ENCODE measurements at places on chromosomes 12 and 14.

DNA sequence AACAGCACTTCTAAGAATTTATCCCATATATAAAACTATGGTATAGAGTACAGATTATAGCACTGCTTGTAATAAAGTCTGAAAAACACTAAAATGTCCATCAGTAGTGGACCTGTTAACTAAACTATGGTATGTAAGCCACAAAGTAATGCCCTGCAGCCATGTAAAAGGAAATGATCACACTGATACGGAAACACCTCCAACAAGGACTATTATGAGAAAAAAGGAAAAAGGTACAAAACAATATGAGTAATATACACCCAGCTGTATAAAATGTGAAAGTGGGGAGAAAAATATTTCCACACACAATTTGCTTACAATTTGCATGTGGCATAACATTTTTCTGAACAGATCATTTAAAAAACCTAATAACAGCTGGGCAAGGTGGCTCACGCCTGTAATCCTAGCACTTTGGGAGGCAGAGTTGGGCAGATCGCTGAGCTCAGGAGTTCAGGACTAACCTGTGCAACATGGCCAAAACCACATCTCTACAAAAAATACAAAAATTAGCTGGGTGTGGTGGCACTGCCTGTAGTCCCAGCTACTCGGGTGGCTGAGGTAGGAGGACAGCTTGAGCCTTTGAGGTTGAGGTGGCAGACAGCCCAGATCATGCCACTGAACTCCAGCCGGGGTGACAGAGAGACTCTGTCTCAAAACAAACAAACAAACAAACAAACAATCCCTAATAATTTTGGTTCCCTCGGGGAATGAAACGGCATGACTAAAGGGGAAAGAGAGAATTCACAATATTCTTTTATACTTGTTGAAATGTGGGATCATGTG is 250.5 kb downstream of the MED13L start:
- DNase-seq = no peak

GRCh38 chr12:122412851-122413433 is 9.5 kb downstream of the CLIP1 start:
- DNase-seq = peak; percentile 17

DNA sequence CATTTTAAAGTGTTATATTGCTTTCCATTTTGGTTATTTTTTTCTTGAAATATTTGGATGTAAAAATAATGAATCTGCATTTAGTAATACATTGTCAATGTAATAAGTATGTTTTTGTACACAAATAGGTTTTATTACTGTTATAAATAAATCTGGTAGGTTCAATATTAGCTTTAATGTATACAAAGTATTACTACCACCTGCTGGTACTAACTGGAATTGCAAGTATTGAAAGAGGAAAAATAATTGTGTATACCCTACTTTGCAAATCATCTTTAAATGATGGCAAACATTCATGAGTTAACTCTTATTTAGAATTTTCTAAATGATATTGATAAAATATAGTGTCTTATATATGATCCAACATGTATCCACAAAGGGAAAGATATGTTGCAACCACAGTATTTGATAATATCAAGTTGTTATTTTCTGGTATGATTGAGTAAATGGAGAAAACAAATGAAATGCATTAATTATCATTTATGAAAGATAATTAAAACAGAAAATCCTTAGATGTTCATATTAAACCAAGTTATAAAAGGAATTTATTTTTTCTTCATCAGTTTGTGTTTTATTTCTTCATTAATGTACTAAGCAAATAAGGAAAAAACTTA is 3.2 kb downstream of the OR4K2 start:
- peak; percentile 4 for DNase-seq

DNA sequence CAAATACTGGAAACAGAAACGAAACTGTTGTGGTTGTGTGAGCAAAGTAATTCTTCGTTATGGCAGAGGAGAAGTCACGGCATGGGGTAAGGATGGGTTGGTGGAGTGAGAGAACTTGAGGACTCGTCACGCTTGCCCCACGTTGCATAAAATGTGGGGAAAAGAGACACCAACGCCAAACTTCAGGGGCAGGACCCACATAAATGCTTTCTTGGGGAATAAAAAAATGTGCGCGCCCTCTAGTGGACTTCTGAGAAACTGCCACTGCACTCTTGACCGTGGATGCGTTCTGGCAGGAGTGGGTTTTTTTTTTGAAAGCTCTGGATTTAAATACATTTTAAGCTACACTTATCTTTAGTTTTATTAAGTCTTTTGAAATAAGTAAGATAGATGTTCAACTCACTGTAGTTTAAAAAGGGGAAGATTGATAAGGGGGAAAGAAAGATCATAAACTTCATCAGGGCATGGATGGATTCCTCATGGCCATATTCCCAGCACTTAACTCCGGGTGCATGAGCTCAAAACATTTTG is 4.1 kb upstream of the IGF1 start:
- peak; percentile 14 for DNase-seq

DNA sequence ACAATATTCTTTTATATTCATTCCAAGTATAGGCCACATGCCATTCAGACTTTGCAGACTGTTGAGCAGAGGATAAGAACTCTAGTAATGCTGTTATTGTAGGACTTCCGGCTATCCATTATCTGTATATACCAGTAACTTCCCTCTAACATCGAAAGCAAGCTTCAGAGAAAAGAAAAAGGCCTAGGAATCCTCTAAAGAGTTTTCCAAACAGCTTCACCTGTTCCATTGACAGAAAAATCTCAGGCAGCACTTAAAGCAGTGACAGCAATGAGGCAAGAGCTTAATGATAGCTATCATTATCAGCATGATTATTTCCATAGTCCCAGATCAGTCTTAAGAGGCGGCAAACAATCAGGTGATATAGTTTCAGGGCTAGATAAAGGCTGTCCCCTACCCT is 1.8 kb downstream of the CPNE8 start:
- DNase-seq = no peak

DNA sequence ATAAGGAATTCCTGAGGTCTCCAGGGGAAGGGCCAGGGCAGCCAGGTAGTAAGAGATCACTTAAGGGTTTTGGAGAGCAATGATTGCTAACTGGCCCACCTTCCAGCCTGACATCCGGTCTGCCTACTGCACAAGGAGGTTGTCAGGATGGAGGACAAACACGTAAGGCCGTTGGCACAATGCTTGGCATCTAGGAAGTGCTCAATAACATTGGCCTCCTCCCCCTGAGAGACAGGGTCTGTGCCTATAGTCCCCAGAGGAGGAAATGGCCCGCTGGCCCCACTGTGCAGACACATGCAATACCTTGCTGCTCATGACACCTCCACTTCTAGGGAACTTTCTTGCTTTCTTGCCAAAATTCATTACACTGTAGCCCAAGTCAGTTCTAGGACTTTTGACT is 73.2 kb downstream of the NTF3 start:
- no peak for DNase-seq

- no peak for DNase-seq
These were observed 15.9 kb downstream of the AREL1 start for GRCh38 chr14:74697011-74697410.

DNA sequence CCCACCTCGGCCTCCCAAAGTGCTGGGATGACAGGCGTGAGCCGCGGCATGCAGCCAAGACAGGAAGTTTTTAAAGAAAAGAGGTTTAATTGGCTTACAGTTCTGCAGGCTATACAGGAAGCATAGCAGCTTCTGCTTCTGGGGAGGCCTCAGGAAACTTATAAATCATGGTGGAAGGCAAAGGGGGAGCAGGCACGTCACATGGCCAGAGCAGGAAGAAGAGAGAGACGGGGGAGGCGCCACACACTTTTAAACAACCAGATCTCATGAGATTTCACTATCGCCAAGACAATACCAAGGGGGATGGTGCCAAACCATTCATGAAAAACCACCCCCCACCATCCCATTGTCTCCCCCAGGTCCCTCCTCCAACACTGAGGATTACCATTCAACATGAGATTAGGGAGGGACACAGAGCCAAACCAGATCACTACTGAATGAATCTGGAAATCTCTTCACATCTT is 14.1 kb downstream of the CCDC63 start:
- DNase-seq = no peak

- DNase-seq = no peak
These were observed 56.2 kb upstream of the NTF3 start for GRCh38 chr12:5375547-5376295.

- DNase-seq = no peak
These were observed 265.6 kb downstream of the AACS start for GRCh38 chr12:125330645-125331341.

DNA sequence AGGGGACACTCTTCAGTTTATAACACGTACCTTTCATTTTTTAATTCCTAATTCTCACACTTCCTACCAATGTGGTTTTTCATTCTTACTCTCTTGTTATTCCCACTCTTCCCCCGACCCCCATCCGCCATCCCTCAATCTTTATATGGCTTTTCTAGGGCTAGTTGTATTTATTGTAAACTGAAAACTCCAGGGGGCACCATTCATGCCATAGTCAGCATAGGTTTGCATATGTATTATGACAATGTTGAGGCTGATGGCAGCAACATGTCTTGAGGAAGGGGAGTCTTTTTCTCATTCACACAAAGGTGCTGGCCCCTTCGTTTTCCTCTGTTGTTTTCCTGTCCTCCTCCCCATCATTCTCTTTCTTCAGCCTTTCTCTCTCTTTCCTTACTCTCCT is 27.7 kb upstream of the LTA4H start:
- no peak for DNase-seq

GRCh38 chr12:129861951-129862350 is 41.9 kb downstream of the TMEM132D start:
- DNase-seq = no peak

GRCh38 chr12:52130711-52131110 is 51.2 kb downstream of the SMIM41 start:
- DNase-seq = no peak

GRCh38 chr12:55718624-55719275 is 1.4 kb upstream of the RDH5 start:
- no peak for DNase-seq

DNA sequence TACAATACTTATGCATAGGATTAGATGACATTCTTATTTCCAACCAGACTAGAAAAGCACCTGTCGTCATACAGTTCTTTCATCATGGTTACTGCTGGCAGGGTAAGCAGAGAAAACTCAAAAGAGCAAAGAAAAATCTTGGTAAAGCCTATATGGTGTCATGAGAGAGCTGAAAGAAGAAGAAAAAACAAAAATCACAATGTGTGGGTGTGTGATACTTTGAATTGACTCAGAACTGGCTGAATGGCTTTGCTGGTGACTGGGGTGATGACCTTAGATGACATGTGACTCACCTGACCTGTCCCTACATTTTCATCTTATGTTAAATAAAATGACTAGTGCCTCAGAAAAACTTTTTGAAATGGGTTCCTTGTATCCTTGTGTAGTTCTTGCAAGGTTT is 278.1 kb upstream of the LMO3 start:
- DNase-seq = no peak

GRCh38 chr12:558580-558979 is 98.8 kb downstream of the B4GALNT3 start:
- no peak for DNase-seq
